Activated CD4-positive, alpha-beta T cell treated with anti-CD3 and anti-CD28 coated beads, Interleukin-2, Interleukin-4, amounts not matched to agents 100 ng/mL and 50 ng/mL, durations not matched to agents 16 hours and 8 hours (primary cell): ENCODE measurements at places on chromosomes 1 and 21.

DNA sequence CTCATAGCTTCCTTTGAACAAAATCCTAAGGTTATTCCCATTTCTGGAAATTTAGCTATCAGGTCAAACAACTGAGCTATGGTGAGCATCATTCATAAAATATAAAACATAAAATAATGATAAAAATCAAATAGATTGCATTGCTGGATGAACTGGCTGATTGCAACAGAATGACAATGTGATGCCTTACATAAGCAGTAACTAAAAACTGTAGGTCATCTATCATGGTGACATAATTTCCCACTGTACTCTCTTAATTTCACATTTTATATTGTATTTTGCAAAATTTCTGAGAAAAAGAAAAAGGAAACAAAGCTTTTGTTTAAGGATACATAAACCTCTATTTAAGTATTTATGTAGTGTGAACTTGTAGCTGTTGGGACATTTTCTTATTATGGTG is 4.6 kb downstream of the PTGER3 start:
- DNase-seq: no peak

DNA sequence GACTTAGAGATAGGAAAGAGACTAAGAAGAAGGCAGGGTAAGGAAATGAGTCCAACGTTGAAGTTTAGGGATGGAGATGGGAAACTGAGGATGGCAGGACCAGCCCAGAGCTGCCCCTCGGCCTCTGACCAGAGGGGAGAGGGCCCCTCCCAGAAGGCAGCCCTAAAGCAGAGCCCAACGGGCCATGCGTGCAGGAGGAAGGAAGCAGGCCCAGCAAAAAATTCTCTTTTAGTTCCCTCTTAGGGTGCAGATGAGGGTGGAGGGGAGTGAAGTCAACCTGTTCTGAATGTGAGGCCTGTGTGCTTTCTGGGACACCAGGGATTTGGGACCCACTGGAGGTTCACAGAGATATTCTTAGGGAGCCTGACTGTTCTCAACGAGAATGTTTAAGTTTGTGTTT is 225.4 kb downstream of the RHOU start:
- DNase-seq: no peak

DNA sequence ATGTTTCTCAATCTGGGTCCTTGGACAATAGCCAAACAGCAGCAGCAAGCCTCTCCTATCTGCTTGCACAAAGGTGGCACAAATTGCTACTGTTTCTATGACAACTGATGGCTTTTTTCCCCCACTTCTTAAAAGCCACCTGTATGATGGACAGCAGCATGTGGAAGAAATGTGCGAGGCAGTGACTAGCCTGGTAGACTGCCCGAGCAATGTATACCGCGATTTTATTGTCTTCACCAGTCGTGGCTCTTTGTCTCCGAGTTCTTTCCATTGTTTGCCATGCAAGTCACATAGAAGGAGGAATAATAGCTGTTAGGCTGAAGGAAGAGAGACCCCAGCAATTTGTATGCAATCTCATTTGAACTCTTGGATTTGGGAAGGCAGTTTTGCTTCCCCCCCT is 79.4 kb downstream of the S1PR1 start:
- DNase-seq: no peak

DNA sequence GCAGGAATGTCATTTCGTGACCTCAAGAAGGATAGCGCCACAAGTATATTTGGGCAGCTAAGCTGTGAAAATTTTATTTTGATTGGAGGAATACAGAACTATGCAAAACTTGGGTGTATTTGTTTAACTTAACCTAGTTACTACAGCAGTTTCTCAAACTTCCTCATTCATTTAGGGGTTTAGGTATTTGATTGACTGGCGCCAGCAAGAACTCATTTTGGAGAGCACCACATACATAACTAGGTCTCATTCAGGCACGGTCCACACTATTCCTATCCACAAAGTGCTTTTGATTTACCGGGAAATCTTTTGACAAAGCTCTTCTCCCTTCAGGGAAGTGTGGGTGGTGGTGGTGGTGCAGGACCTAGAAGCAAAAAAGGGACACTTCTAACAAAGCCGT is 155.1 kb upstream of the NRIP1 start:
- no peak for DNase-seq

DNA sequence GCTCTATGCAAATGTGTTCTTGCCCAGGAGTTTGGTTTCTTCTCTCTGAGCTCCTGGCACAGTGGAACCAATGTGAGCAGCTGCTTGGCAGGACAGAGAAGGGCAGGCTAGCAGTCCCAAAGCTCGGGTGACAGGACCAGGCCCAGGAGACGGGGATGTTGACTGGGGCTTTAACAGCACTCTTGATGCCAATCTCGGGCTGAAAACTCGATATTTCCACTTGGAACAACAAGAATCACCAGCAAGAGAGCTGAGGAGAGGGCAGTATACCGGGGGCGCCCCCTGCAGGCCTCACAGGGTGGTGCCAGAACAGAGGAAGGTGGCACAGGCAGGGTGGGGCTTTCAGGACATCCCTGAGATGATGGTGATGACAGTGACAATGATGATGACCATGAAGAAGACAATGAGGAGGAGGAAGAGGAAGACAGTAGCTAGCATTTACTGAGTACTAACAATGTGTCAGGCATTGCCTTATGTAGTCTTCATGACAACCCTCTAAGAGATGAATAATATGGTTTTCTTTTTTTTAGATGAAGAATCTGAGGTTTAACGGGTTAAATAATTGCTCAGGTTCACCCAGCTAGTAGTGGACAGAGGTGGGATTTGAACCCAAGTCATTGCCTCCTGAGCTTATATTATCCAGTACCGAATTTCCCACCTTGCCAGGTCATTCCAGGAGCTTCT is 2.7 kb upstream of the KCNJ9 start:
- peak; percentile 68 for DNase-seq

DNA sequence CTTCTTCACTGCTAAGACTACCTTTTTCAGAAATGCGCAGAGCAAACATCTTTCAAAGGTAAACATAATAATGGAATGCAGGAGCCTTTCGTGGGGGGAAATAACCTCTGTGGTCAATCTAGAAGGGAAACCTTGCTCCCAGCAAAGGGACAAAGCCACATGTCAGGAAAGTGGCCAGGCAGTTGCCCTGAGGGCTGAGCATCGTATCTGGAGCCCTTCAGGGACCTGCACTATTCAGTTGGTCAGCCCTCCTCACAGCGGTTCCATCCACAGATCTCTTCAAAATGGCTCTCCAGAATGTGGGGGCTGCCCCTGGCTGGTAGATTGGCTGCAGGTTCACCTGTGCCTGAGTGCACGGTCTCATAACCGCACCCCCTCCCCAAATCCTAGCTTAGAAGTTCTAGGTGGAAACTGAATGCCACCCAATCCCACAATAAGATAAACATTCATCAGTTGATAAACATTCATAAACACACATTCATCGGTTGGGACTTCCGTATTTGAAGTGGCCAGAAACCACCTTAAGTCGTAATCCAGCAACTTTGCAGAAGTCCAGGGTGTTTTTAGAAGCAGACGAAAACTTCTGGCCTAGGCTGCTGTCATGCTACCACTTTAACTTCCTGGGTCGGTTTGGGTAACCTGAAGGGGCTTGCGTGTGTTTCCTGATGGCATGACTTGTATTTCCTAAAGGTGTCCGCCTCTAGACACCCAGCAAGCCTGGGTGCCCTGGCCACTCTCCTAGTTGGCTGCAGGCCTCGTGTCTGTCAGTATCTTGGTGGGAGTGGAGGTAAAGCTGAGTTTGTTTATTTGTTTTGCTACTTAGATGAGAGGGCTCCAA is 50.5 kb downstream of the RASSF5 start:
- peak; percentile 53 for DNase-seq

GRCh38 chr1:67241200-67241746 is 66.4 kb upstream of the IL12RB2 start:
- no peak for DNase-seq

DNA sequence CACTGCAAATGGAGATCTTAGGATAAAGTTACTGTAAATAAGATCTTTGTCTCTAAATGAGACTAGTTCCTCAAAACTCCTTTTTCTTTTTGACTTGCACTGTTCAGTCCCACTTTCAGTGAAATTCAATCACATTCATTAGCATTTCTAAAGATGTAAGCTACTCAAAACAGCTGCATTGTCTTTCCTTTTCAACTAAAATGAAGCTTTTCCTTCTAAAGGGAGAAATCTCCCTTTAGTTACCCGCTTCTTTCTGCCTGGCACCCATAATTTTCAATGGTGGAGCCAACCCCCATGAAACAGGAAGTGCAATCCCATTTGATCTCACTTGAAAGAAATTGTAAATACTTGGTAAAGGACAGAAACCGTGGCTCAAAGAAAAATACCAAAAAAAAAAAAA is 387.4 kb upstream of the PKN2 start:
- DNase-seq: no peak

DNA sequence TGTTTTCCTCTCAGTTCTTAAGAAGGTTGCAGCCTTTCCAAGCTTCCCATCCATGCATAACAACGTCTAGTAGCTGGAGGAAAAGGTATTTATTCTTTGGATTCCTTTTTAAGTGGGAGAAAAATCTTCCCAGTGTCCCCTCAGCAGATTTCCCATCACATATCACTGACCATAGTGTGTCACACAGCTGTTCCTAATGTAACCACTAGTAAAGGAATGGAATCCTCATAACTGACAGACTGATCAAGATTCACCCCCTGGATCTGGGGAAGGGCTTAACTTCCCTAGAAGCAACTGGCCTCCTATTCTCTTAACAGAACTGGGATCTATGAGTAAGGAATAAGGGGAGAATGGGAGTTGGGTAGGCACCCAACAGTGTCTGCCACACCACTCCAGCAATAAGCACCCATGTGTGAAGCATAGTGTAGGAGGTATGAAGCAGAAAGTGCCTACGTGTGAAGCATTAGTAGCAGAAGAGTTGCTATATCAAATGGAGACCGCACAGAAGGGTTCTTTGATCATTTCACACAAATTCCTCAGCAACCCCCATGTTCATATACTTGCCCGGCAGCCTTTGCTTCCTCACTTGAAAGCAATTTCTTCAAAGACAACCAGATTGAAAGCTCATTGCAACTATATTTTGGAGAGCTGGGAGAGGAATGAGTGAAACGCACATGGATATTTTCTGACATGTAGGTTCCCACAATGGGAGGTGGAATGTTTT is 28.2 kb upstream of the DNAH14 start:
- DNase-seq: no peak

DNA sequence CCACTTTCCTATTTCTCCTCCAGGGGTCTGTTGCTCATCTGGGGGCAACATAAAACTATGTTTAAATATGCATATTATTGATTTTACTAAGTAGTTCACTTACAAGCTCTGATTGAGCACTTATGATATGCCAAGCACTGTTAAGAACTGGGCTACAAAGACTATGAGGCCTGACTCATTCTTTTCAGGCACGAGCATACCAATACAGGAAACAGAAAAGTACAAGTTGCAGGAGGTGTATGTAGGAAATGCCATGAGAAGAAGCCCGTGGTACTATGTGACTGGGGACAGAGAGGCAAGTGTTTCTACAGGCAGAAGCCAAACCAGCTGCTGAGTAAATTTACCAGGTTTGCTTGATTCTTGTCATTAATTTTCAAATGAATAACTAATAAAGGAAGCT is 120.4 kb upstream of the PTGFR start:
- no peak for DNase-seq

DNA sequence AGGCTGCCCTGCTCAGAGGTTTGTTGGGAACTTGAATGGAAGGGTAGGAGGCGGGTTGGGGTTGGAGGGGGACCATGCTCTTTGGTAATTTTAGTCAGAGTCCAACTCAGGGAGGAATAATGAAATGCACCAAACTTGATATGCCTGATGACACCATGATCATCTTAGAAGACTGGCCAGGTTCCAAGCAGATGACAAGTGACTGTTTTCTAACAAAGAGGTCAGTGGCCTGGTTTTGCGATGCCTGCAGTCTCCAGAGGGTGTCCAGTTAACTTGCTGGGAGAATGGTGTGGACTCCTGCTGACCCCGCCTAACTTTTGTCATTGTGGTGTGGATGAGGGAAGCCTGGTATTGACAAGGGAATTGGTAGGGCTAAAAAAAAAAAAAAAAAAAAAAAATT is 12.4 kb downstream of the VANGL1 start:
- DNase-seq: no peak

GRCh38 chr1:37629008-37629407 is 5.7 kb downstream of the RSPO1 start:
- DNase-seq: no peak

GRCh38 chr1:212428496-212428895 is 4.2 kb upstream of the NENF start:
- DNase-seq: no peak

GRCh38 chr1:214111796-214112195 is 124.0 kb downstream of the PROX1 start:
- DNase-seq: no peak

- DNase-seq: no peak
These were observed at the start of gene NEXN for GRCh38 chr1:77888081-77888780. TSS of gene NEXN (plus strand) at chr1:77888624. CDS start at chr1:77916107, 27,483 bp downstream.

- no peak for DNase-seq
These were observed 68.9 kb downstream of the NMNAT2 start for GRCh38 chr1:183349201-183349711.

DNA sequence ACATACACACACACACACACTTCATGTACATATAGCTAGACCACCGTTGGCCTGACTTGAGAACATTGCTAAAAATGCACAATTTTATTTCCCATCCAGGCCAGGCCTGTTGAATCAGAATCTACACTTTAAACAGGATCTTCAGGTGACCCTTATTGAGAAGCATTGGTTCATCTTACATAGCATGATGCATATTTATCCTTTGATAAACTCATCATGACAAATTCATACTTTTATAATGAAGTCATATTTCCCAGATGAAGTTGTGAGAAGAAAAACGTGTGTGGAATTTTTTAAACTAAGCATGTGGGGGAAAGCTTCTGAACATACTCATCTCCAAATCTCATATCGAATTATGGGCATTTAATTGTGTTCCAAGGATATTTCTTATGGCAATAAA is 877.7 kb downstream of the MRPL39 start:
- DNase-seq: no peak

DNA sequence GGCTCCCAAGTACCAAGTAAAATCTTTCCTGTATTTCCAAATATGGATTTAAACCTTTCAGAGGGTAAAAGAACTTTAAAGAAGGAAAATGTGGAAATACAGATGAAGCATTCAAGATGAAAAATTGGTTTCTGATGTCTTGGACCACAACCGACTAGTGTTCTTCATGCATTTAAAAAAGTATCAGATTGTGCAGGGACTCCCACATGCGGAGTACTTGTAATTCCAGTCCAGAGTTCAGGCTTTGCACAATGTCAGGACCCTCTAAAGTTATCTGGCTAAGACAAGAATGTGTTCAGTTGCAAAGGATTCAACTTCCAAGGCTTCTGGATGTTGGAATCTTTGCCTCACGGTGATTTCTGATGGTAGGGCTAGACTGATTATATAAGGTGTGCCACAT is 66.7 kb downstream of the RGL1 start:
- DNase-seq: no peak

- DNase-seq: no peak
These were observed 7.5 kb upstream of the LHX8 start for GRCh38 chr1:75126611-75127101.
